ENCODE measurements at places on chromosomes 5 and 9.

DNA sequence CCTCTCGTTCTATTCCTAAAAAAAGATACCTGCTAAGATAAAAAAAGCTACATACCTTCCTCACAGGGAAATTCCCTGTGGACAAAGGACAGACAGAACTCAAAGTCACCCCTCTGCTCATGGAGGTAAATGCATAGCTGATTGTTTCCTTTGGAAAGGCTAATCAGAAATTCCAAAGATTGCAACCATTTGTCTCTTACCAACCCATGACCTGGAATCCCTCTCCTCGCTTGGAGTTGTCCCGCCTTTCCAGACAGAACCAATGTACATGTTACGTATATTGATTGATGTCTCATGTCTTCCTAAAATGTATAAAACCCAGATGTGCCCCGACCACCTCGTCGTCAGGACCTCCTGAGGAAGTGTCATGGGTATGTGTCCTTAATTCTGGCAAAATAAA is 49.2 kb upstream of the LIFR start:
- no peak for DNase-seq

DNA sequence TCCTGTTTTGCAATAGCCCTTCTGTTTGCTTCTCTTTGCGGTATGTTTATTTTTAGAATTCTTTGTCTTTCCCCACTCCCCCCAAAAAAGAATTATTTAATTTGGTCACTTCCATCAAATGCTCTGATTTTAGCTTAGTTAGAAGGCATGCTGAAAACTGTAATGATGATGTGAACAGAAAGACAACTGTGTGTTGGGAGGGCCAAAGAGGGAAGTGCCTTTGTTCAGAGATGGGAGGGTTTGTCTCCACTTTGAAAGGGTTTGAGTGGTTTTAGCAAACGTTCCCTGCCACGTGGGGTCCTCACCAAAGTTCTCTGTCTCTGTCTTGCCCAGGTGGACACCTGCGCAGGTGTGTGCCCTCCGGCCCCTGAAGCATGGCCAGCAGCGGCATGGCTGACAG is 41.9 kb downstream of the SYK start:
- no peak for DNase-seq

DNA sequence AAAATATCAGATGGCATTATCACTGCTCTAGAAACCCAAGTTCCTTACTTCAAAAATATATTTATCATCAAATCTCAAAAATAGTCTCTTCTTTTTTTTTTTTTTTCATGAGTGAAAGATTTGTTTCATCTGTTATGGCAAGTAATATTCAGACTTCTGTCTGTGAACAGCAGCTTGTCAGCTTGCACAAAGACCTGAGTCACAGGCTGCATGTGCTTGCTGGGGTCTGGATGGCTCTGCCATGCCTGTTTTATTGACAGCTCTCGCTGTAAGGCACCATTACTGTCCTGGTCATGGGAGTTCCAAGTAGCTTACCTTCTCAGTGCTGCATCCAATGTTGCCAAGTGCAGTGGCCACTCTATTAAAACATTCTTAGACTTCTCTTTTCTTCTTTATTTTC is 456.4 kb downstream of the GADD45G start:
- no peak for DNase-seq

GRCh38 chr9:27548055-27548741 is 18.6 kb upstream of the MOB3B start:
- no peak for DNase-seq

DNA sequence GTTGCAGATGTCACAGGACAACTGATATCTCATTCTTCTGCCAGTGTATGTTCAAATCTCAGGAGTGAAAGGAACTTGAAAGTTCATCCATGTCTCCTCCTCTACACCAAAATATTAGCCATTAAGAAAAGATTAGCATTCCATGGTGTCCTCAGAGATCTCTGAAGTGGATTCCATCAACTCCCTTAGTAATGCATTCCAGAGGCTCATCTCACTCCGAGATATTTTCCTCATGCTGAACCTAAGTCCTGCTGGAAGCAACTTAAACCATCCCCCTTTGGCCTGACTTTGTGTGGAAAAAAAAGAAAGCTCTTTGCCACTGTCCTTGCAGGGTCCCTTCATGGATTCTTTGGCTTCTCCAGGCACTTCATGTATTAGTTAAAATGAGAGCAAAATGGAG is 155.7 kb upstream of the ZNF462 start:
- no peak for DNase-seq

- no peak for DNase-seq
Measured at GRCh38 chr5:27308153-27308552, 269.8 kb upstream of the CDH9 start.

- DNase-seq, result no peak
Measured at GRCh38 chr5:31268256-31268655, 74.8 kb downstream of the CDH6 start.

DNA sequence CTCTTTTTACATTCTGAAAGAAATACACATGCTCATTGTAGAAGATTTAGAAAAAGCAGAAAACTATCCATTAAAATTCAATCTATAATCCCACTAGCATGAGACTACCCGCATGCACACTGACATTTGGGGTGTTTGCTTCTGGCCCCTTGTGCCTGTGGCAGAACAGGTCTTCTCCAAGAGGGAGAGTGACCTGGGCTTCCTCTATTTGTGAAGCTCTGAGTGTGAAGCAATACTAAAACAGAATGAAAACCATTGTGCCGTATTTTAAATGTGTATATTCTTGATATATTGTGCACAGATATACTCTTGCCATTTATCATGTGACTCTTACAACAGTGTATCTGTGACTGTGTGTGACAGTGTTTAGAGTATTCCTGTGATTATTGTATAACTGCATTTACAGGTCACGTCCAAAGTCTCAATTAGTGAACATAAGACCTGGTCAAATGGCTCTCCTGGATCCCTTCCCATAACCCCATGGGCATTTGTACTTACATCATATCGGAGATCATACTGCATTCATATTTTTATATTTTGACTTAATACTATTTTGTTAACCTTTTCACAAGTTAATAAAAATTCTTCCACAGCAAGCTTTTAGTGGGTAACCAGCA is 14.7 kb upstream of the CPEB4 start:
- DNase-seq, result no peak

GRCh38 chr5:156380848-156381247 is 53.9 kb downstream of the SGCD start:
- no peak for DNase-seq

DNA sequence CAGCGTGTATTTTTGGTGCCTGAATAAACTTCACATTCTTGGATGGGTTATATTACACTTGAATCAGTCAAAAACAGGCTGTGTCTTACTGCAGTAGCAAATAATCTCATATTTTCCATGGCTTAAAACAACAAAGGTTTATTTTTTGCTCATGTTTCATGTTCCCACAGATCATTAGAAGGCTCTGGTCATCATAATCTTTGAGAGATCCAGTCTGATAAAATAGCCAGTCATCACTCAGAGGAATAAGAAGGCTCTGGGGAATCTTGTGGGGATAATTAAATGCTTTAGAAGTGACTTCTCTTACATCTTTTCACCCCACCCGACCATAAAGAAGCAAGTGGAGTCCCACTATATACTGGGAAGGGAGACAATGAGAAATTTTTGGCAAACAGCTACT is 417.7 kb downstream of the PSAT1 start:
- no peak for DNase-seq

- DNase-seq, result no peak
Measured at GRCh38 chr5:77935506-77936364, 159.6 kb upstream of the TBCA start.

Measured in ecto neural progenitor cell (in vitro differentiated cells).